Transverse colon (tissue), 4 donors: ENCODE measurements at places on chromosomes 1 and 21.

DNA sequence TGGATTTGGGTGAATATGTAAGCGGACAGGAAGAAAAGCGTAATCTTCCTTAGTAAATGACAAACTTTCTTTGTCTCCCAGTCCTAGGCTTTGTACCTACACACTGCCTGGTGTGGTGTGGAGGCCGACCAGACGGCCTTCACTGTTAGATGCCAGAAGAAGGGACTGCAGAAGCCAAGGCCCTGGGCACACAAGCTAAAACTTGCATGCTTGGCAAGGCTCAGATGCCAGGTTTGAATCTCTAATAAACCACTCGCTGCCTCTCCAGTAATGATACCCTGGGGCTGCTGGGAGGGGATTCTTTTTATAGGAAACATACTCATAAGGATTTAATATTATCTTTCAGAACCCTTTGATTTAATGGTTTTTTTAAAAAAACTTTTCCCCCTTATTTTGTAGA, 263.8 kb downstream of the PTPRC start:
- no peaks in the 10 kb centered on the region for H3K27me3 ChIP-seq
- DNase-seq = no peak
- no peaks in the 10 kb centered on the region for H3K4me1 ChIP-seq
- H3K4me3 ChIP-seq = no peak overlapping the region
- no peak overlapping the region for H3K27ac ChIP-seq
- H3K36me3 ChIP-seq = no peaks in the 10 kb centered on the region

- no peak overlapping the region for H3K4me3 ChIP-seq
- no peaks in the 10 kb centered on the region for H3K4me1 ChIP-seq
- DNase-seq = no peak
- H3K36me3 ChIP-seq = no peaks in the 10 kb centered on the region
These were observed 48.4 kb upstream of the COA6 start for GRCh38 chr1:234324821-234325220.

DNA sequence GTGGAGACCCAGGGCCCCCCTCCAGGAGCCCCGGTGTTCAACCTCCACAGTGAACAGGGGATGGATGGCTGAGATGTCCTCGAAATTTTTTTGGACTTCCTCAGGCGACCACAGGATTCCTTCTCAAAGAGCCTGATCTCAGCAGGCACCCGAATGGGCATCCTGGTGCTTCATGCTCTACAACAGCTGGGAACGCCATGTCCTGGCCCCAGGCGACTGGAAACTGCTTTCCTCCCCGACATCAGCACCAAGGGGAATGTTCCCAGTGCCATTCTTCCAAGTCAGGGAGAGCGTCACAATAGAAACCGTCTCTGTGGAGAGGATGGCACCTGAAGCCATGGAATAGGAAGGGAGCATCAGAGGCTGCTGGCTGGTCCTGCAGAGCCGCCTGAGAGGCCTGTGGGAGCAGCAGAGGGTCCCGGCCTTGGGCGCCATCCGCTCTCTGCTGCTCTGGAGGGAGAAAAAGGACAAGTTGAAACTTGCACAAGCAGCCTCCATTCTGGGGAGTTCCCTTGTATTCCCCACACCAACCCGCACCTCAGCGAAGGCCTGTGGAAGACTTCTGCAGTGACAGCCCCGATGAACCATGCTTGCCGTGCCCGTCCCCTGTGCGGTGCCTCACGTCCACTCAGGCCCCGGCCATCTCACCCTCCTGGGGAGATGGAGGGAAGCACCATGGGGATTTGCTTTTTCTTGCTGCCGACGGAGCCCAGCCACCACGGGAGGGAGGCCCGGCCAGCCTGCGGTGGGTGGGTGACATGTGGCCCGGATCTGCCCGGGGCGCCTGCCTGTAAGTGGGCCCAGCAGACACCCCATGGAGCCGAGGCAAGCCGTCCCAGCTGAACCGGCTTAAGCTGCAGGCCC, 2.3 kb upstream of the ADARB1 start:
- H3K4me1 ChIP-seq = peaks cover 3% of the 10 kb centered on the region

- no peaks in the 10 kb centered on the region for H3K4me1 ChIP-seq
- H3K27ac ChIP-seq = no peak overlapping the region
- H3K27me3 ChIP-seq = no peaks in the 10 kb centered on the region
- no peak for DNase-seq
These were observed 93.4 kb upstream of the SOD1 start for GRCh38 chr21:31566064-31566463.

DNA sequence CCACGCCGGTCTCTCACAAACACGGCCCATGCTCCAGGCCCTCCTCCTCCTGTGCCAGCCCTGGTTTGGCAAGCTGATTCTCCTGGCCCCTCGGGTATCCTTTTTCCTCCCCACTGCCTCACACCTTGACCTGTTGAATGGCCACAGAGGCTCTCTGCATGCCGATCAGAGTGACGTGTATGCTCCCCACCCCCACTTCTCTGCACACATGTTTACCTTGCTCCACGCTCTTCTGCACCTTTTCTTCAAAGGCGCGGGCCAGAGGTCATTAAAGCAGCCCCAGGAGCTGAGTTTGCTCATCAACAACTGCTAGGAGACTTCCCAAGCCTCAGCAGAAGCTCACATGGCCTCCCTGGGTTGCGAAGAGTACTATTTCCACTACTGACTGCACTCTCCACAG, 139.3 kb upstream of the EDN2 start:
- no peaks in the 10 kb centered on the region for H3K36me3 ChIP-seq
- H3K27me3 ChIP-seq = no peaks in the 10 kb centered on the region
- H3K27ac ChIP-seq = no peak overlapping the region
- DNase-seq = no peak
- H3K4me3 ChIP-seq = no peak overlapping the region

DNA sequence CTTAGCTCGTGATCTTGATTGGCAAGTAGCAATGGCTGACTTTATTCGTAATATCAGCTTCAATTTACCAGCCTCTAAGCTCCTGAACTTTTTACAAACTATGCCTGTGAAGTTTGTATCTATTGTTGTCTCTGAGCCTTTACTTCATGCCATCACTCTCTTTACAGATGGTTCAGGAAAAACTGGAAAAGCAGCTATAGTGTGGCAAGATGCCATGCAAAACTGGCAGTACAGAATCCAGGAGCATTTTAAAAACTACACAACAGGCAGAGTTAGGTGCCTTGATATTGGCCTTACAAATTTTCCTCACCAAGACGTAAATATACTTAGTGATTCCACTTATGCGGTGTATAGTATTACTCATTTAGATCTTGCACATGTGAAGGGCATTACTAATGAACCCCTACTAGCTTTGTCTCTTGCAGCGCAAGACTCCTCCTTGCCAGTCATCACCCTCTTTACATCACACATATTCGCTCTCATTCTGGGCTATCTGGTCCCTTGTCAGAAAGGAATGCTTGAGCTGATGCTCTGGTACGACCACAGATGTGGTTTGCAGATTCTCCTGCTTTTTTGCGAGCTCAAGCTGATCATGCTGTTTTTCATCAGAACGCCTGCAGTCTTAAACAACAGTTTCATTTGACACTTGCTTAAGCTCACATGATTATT, 36.3 kb downstream of the CLCA1 start:
- H3K27me3 ChIP-seq = no peaks in the 10 kb centered on the region
- H3K4me1 ChIP-seq = peaks cover 32% of the 10 kb centered on the region
- peak; percentile 56 for DNase-seq

- peak overlapping the region; percentile 79 for H3K4me3 ChIP-seq
- H3K36me3 ChIP-seq = peaks cover 23% of the 10 kb centered on the region
- H3K27me3 ChIP-seq = no peaks in the 10 kb centered on the region
- peak; percentile 65 for DNase-seq
These were observed 1.3 kb downstream of the DENND4B start for GRCh38 chr1:153945131-153945794.

DNA sequence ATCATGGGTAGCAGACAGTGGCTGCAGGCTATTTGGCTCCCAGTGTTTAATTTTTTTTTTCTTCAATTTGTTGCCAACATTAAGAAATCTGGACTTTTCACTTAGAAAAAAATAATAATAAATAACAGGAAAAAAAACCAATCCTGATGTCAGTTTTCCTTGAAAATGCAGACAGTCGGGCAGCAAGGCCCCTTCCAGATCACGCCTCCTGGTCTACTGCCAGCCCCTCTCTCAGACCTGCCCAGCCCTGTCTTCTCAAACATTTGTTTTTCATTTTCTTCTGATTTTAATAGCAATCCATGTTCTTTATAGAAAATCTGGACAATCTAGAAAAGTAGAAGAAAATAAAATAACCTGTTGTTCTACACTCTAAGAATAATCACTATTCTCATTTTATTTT, 15.5 kb downstream of the IFNGR2 start:
- DNase-seq = no peak
- no peaks in the 10 kb centered on the region for H3K27me3 ChIP-seq
- peak overlapping the region; percentile 37 for H3K27ac ChIP-seq
- H3K4me3 ChIP-seq = no peak overlapping the region

GRCh38 chr1:67850151-67850551, 16.9 kb upstream of the GNG12 start:
- no peak for DNase-seq
- H3K4me1 ChIP-seq = peaks cover 5% of the 10 kb centered on the region
- no peak overlapping the region for H3K4me3 ChIP-seq
- no peaks in the 10 kb centered on the region for H3K27me3 ChIP-seq
- H3K27ac ChIP-seq = no peak overlapping the region
- H3K36me3 ChIP-seq = no peaks in the 10 kb centered on the region

DNA sequence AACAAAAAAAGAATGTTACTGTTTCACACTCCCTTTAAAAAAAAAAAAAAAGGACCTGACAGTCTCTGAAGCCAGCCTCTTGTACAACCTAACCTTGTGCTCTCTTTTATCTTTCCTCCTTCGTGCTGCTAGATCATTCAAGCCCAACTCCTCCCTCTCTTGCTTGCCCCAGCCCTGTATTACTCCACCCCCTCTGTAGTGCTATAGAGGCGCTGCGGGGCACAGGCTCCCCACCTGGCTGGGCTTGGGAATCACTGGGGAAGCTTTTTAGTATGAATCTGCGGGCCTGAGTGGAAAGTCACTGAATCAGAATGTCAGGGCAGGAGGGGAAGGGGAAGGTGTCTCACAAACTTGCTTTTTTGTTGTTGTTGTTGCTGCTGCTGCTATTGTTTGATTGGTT, 383.7 kb upstream of the CAMK1G start:
- H3K36me3 ChIP-seq = no peaks in the 10 kb centered on the region
- peak overlapping the region; percentile 29 for H3K27ac ChIP-seq
- H3K27me3 ChIP-seq = no peaks in the 10 kb centered on the region
- H3K4me1 ChIP-seq = no peaks in the 10 kb centered on the region

GRCh38 chr1:58155418-58156123, 391.0 kb downstream of the OMA1 start:
- H3K36me3 ChIP-seq = no peaks in the 10 kb centered on the region
- H3K27me3 ChIP-seq = no peaks in the 10 kb centered on the region
- no peak overlapping the region for H3K27ac ChIP-seq
- no peak for DNase-seq

- H3K4me1 ChIP-seq = peaks cover 78% of the 10 kb centered on the region
- H3K27me3 ChIP-seq = no peaks in the 10 kb centered on the region
- peak within 1 kb of the TSS; percentile 98 for H3K4me3 ChIP-seq
- no peaks in the 10 kb centered on the region for H3K36me3 ChIP-seq
These were observed at the start of gene MEF2D for GRCh38 chr1:156500543-156500792. Gene MEF2D (minus strand): TSS chr1:156500775. CDS start chr1:156483292, 17,483 bp downstream.

GRCh38 chr1:77830946-77831345, 51.5 kb downstream of the MIGA1 start:
- H3K4me3 ChIP-seq = no peak overlapping the region
- H3K27me3 ChIP-seq = no peaks in the 10 kb centered on the region
- H3K4me1 ChIP-seq = peaks cover 16% of the 10 kb centered on the region
- no peaks in the 10 kb centered on the region for H3K36me3 ChIP-seq
- H3K27ac ChIP-seq = no peak overlapping the region

DNA sequence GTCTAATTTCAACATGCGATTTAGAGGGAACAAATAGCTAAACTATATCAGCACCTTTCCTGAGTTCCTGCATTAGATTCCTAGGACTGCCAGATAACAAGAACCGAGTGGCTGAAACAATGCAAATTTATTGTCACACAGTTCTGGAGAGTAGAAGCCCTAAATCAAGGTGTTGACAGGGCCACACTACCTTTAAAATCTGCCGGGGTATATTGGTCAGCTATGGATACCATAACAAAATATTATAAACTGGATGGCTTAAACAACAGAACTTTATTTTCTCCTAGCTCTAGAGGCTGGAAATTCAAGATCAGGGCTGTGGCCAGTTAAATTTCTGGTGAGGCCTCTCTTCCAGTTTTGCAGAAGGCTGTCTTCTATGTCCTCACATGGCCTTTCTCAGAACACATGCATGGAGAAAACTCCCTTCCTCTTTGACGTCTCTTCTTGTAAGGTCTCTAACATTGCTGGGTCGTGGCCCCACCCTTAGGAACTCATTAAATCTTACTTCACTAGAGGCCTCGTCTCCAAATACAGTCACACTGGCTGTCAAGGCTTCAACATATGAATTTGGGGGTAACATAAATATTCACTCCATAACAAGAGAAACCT, 144.3 kb downstream of the FCRL5 start:
- peaks cover 3% of the 10 kb centered on the region for H3K4me1 ChIP-seq
- no peaks in the 10 kb centered on the region for H3K36me3 ChIP-seq
- DNase-seq = no peak
- no peak overlapping the region for H3K27ac ChIP-seq
- no peaks in the 10 kb centered on the region for H3K27me3 ChIP-seq

GRCh38 chr1:22737374-22738068, 26.9 kb downstream of the EPHB2 start:
- H3K4me1 ChIP-seq = no peaks in the 10 kb centered on the region
- no peak overlapping the region for H3K4me3 ChIP-seq
- no peaks in the 10 kb centered on the region for H3K36me3 ChIP-seq

- H3K36me3 ChIP-seq = no peaks in the 10 kb centered on the region
- H3K4me3 ChIP-seq = no peak overlapping the region
- H3K27me3 ChIP-seq = no peaks in the 10 kb centered on the region
- no peak for DNase-seq
- no peaks in the 10 kb centered on the region for H3K4me1 ChIP-seq
These were observed 1568.3 kb downstream of the AMY1C start for GRCh38 chr1:105317976-105318375.

DNA sequence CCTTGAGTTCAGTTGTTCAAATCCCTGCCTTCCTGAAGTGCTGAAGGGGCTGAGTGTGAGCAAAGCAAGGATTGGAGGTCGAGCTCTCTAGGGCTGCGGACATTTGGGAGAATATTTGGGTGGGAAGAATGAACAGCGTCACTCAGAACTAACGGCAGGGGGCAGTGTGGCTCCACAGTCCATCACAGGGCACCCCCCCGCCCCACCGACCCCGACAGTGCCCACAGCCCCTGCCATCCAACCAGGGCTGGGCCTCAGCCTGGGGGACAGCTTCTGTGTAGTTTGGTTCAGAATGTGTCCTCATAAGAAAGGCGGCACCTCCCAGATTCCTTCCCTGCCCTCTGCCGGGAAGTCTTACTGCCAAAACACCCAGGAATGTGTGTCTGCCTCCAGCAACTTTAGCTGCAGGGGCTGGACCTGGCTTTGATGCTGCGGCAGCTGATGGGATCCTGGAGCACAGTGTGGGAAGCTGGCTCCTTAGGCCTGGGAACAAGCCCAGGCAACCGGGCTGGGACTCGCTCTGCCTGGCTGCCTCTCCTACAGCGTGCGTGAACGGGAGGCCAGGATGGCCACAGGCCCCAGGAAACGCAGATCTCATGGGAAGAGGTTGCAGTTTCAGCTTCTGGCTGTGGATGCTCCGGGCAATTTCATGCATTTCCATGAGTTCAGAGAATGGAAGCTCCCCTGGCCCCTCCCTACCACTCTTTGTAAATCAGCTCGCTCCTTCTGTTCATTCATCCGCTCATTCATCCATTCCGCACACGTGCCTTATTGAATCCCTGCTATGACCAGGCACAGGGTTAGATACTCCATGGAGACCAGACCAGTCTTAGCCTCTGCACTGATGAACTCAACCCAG, 104.9 kb upstream of the TMPRSS2 start:
- DNase-seq = peak; percentile 57
- peaks cover 8% of the 10 kb centered on the region for H3K4me1 ChIP-seq
- no peaks in the 10 kb centered on the region for H3K36me3 ChIP-seq
- peaks cover 11% of the 10 kb centered on the region for H3K27me3 ChIP-seq
- H3K27ac ChIP-seq = peak overlapping the region; percentile 57
